ENCODE measurements at places on chromosomes 11 and 22.

- DNase-seq: no peak
Observed at GRCh38 chr11:132803436-132803835, 728.9 kb downstream of the OPCML start.

GRCh38 chr11:5102246-5102645 lies 32.9 kb downstream of the OR52E1 start:
- no peak for DNase-seq

DNA sequence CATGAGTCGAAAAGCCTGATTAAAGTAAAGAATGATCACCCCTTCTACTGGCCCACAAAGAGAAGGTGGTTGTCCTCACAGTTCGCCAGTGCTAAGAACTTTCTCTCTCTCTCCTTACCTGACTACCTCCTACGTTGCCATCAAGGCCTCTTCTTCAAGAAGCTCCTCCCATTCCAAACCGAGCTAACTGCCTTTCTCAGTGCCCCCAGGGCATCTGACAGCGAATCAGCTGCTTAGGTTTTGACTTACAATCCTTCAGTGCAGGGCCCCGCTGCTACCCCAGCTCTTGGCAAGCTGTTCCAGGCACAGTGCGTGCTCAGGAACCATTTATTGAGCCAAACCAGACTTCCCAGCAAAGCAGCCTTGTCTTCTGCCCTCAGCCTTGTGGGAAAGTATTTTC lies 5.8 kb downstream of the VSTM5 start:
- DNase-seq: no peak

DNA sequence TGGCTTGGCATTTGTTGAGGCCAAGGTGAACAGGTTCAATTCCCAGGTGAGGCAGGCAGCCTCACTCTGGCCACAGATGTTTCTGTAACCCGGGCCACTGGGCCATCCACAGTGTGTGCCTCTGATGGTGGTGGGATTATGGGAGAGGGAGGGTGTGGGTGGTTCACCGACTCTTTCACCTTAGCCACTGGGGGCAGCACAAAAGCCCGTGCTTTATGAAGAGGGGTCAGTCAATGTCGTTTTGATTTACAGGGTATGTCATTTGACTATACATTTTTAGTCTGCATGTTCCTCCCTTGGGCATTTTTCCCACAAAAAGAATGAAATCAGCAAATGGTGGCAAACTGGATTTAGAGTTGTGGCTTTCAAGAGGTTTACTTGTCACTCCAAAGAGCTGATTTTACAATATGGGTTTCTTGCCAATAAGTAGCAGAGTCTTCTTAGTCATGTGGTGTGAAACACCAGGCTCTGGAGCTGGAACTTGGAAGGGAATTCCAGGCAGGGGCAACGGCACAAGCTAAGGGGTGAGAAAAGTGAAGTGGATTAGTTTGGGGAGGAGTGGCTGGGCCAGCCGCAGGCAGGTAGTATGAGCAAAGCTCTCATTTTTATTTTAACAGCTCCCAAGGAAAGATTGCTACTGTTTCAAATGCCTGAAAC lies 217.8 kb upstream of the ZBED5 start:
- no peak for DNase-seq

DNA sequence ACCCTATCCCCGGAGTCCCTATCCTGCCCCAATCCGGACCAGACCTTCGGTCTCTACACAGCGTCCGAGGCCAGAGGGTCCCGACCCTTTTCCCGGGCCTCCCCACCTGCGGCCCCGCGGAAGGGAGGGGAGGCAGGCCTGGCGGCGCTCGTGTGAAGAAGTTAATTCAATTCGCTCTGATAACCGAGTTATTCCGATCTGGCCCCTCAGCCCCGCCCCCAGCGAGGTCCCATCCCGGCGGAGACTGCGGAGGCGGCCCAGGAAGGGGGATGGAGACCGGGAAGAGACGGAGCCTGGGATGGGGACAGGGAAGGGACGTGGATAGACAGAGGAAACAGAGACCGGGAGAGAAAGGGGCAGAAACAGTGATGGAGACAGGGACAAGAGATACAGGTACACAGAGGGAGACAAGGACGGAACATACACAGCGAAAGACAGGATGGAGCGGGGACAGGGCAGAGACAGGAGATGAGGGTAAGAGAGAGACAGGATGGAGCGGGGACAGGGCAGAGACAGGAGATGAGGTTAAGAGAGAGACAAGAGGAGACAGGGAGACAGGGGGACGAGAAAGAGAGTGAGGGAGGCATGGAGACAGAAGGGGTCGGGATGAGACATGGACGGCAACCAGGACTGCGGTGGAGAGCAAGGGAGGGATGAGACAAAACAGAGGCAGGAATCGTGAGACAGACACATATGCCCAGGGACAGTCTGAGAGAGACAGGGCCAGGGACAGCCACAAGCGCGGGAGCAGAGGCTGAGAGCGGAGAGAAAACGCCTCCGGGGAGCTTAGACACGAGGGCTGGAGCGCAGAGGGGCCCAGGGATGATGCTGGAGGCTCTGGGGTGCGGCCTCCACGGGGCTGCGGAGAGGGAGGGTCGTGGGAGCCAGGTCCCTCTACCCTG lies 636 bp upstream of the PHOX2A start:
- no peak for DNase-seq

- DNase-seq: no peak
Observed at GRCh38 chr11:45042560-45042959, 91.9 kb upstream of the TP53I11 start.

- peak; percentile 68 for DNase-seq
Observed at GRCh38 chr11:121810291-121810690, 305.7 kb downstream of the BLID start.
